BJ (cell line): ENCODE measurements at places on chromosomes 6 and 20. TPM values are rescaled to one million over a fixed set of nuclear protein-coding genes. Genes with fewer than 3 reads are reported as not detected.

The TPD52L2 gene
- polyA plus RNA-seq, result 243 and 288 TPM in 2 replicates

DNA sequence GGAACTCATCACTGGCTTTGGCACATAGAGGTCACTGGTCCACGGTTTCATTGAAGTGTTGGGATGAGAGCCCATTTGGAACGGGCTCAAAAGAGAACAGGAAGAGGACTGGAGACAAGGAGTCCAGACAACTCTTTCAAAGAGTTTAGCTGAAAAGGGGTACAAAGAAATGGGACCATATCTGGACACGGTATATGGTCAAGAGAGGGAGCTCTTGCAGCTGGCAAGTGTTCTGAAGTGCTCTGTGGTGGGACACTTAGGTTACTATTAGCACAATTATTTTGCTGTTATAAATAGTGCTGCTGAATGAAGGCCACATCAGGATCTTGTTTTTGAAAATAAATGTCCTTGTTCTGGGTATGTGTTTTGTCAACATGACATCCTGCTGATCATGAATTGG lies 4.6 kb downstream of the SGK2 start:
- no peak for DNase-seq

DNA sequence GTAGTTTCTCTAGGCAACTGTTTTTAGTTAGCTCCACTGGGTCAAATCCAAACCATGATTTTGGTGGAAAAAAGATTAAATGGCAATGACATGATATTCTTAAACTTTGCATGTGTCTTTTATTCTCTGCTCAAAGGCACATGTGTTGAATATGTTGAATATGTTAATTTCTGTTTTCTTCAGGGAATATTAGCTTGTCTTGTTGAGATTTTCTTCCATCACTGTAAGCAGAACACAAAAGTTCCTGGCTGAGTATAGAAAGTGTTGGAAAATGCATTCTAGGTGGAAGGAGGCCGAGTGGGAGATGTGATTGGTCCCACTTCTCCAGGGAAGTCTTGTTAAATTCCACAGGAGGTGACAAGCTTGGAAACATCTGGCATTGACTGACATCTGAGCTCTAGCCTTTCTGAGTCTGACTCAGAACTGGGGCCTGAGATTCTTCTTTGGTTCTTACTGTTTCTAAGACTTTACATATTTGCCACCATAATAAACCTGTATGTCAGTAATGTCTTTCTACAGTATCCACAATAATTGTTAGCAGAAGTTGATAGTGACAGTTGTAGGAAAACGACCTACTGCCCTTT lies 81.1 kb downstream of the LAMA4 start:
- DNase-seq, result no peak

The MMP24 gene
- 1.5 and 2.3 TPM in 2 replicates for polyA plus RNA-seq
